Stimulated activated effector memory CD8-positive, alpha-beta T cell treated with anti-CD3 and anti-CD28 coated beads, Interleukin-12 subunit alpha, Interleukin-12 subunit beta, amount 100 ng/mL, for 72 hours (primary cell): ENCODE measurements at places on chromosomes 5 and 9.

DNA sequence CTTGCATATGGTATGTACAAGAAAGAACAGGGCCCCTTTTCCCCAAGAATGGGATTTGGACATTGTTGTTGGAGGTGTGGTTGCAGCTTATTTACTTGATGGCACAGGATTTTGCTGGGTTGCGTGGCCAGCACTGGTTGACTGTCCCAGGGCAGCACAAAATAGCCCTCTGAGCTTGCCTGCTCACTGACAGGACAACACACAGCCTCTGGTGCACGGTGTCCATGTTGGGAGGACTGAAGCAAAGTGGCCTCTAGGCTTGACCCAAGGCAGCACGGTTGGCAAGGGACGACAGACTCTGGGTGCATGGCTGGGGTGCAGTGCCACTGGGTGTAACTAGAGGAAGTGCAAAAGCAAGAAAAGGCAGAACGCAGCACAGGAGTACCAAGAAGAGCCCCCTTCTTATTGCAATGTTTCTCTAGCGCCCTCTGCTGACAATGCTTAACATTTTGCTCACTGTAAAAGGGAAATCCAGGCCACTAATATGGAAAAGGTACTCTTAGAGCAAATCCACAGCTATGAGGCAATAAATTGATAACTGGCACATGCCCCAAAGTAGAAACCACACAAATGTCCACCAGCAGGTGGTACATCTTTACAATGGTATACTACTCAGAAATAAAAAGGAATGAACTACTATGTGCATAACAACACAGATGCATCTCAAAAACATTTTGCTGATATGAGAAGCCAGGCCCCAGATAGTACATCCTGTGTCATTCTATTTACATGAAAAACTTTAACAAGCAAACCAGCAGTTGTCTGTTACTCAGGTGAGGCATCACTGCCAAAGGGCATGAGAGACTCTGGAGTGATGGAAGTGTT is 47.4 kb upstream of the BARX1 start:
- peak; percentile 57 for DNase-seq

DNA sequence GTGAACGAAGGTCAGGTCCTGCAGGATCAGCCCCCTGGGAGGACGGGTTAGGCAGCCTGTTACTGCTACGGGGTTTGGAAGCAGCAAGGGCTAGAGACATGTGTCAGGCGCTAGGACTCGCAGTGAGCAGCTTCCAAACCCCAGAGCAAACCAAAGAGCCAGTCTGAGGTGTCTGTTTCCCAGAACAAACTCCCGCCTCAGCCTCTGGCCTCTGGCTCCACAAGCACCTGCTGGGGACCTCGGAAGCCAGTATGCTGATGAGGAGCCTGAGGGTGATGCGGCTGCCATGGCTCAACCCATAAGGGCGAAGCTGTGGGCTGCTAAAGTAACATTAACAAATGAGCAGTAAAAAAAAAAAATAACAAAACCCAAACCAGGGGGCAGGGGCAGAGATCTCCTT is 35.0 kb downstream of the PRRT1B start:
- no peak for DNase-seq

DNA sequence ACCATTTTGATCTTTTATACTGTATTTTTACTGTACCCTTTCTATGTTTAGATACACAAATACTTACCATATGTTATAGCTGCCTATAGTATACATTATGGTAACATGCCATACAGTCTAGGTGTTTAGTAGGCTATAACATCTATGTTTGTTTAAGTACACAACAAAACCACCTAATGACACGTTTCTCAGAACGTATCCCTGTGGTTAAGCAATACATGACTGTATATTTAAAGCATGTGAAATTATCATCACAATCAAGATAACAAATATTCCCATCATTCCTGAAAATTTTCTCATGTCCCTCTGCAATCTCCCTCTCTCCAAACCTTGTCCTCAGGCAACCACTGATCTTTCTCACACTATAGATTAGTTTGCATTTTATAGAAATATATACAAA is 66.4 kb upstream of the SUSD1 start:
- no peak for DNase-seq

- DNase-seq = no peak
These were observed 155.4 kb downstream of the AOPEP start for GRCh38 chr9:94881940-94882339.

DNA sequence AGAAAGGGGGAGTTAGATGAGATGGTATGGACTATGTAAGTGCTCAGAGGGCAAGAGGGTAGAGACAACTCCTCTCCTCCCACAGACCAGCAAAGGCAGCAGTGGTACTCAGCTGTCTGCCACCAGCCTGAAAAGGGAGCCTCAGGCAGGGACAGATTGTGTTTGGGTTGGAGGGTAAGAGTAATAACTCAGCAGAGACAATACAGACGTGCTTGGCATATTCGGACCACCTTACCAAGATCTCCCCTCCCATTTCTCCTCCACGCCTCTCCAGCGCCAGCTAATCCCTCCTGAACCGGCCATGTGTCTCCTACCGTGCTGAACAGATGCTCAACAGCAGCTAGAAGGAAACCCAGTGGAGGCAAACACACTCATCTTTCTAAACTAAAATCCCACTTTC is 180.8 kb downstream of the ASTN2 start:
- no peak for DNase-seq

GRCh38 chr9:78213712-78214111 is 22.2 kb upstream of the CEP78 start:
- DNase-seq = no peak

DNA sequence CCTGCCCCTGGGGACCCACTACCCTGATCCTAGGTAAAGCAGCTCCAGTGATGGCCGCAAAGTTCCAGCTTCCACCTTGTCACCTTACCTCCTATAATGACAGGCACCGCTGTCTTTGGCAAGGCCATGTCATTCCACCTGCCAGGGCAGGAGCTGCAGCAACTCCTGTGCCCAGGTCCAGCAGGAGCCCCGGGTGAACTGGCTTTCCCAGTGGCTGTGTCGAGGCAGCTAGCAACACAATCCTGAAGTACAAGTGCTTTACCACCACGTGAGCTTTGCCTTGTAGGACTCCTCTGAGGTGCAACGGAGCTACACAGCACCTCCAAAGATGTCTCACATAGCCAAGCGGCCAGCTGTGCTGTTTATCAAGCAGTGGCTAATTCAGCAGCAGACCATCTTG is 20.7 kb upstream of the MGAT1 start:
- DNase-seq = no peak

- no peak for DNase-seq
These were observed 60.4 kb downstream of the TNC start for GRCh38 chr9:115057559-115057958.

- no peak for DNase-seq
These were observed 746.5 kb upstream of the ZNF608 start for GRCh38 chr5:125492977-125493376.

GRCh38 chr5:141182248-141182647 is at the start of gene PCDHB16:
Gene PCDHB16, plus strand, starts transcription at chr5:141182387. Its CDS starts 173 bp downstream, at chr5:141182560.
- DNase-seq = no peak

- peak; percentile 45 for DNase-seq
These were observed 2.1 kb upstream of the ZFR start for GRCh38 chr5:32446630-32447029.

- no peak for DNase-seq
These were observed 64.8 kb downstream of the ZCCHC7 start for GRCh38 chr9:37184905-37185867.

DNA sequence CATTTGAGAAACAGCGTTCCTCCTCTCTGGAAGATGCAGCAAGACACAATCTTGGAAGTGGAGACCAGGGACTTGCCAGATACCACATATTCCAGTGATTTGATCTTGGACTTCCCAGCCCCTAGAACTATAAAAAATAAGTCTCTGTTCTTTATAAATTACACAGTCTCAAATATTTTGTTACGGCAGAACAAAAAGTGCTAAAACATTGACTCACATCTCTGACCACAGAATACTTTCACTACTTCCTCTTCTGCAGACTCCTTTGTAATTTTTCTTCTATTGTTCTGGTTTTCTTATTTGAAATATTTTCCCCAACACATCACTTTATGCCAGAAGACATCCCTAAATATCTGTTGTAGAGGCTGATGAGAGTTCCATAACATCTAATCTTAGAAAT is 706.1 kb upstream of the CDH18 start:
- DNase-seq = no peak

- DNase-seq = no peak
These were observed 53.3 kb upstream of the CTSL start for GRCh38 chr9:87672586-87672985.

DNA sequence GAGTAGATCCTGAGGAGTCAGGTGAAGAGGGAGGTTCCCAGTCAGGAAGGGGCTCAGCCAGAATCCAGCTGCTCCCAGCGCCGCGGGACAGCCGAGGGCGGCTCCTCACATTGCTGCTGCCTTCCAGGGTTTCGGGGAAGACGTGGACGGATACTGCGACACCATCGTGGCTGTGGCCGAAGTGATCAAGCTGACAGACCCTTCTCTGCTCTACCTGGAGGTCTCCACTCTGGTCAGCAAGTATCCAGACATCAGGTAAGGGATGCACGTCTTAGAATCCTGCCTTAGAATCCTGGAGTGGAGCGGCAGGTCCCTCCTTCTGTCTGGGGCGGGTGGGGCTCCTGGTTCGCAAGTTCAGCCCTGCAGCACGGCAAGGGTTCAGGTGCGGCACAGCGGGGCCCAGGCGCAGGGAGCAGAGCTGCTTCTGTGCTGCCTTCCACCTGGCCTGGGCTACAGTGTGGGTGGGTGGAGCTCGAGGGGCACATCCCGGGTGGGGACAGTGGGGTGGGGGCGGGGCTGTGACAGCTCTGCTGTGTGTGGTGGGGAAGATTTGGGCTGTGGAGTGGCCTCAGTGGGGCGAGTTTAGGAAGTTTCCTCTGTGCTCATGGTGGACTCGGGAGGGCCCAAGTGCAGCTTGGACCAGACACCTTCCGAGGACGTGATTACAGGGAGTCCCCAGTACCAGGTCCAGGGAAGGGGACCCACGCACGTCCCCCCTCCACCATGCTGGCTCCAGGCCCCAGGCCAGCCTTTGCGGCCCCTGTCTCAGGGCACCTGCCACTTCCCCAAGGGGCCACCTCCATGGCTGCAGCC is 22.8 kb downstream of the EXOC3 start:
- no peak for DNase-seq

GRCh38 chr5:141528291-141528984 is 39.6 kb downstream of the PCDHGC5 start:
- no peak for DNase-seq

DNA sequence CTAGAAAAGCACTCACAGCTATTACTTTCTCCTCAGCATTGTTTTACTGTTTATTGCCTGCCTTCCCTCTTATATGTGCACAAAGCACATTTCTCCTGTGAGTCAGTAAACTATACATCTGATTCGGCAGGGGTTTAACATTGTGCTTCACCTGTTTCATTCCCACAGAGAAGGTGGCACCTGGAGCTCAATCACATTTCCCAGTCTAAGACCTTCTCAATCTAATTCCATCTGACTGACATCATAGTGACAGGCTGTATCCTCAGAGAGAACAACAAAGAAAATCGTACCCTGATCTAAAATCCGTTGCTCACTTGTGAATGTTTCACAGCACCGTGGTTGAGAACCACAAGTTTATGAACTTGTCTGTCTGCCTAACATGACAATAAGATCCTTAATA is 92.4 kb upstream of the CAST start:
- DNase-seq = no peak

DNA sequence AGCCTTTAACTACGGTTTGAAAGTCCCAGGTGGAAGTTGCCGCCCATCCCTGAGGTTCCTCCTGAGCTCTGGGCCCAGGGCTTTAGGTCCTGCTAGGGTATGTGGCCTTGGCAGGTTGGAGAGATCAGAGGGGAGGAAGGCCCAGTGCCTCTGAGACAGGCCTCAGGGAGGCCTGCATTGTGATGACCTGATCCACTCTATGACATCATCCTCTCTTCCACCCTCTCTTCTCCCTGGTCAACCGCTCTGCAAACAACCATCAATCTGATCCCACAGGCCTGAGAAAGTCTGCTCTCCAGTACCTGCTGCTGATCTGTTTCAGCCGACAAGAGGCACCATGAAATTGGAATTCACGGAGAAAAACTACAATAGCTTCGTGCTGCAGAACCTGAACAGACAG is at the start of gene CCIN:
CCIN (plus strand) TSS at position 223 of the 400 bp plus-strand sequence; CDS start at position 338, 115 bp downstream.
- DNase-seq = no peak

- DNase-seq = no peak
These were observed 189.2 kb downstream of the PCSK1 start for GRCh38 chr5:96243862-96244261.

- DNase-seq = no peak
These were observed 120.7 kb upstream of the RAI14 start for GRCh38 chr5:34535433-34535832.

DNA sequence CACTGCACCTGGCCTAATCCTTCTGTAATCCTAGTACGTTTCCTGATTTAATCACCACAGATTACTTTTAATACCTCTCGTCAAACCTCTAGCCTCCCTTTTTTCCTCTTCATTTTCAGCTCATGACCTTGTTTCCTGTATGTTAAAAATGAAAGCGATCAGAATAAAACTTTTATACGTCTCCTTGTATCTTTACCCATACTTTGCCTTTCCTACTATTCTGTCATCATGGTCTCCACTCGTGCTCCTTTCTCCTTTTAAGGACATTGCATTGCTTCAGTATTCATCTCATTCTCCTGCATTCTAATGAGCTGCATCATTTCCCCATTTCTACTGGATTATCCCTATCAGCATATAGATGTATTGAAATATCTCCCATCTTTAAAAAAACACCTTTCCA is 8.5 kb downstream of the CDC42SE2 start:
- no peak for DNase-seq

GRCh38 chr9:129141066-129142041 is 30.1 kb downstream of the PTPA start:
- DNase-seq = no peak

GRCh38 chr5:15821506-15821905 is 321.5 kb downstream of the FBXL7 start:
- no peak for DNase-seq

GRCh38 chr5:76425146-76425545 is 22.1 kb downstream of the IQGAP2 start:
- no peak for DNase-seq

- no peak for DNase-seq
These were observed 119.8 kb downstream of the PRDM6 start for GRCh38 chr5:123208668-123209501.

- no peak for DNase-seq
These were observed 25.0 kb downstream of the ANKS6 start for GRCh38 chr9:98771209-98771874.

DNA sequence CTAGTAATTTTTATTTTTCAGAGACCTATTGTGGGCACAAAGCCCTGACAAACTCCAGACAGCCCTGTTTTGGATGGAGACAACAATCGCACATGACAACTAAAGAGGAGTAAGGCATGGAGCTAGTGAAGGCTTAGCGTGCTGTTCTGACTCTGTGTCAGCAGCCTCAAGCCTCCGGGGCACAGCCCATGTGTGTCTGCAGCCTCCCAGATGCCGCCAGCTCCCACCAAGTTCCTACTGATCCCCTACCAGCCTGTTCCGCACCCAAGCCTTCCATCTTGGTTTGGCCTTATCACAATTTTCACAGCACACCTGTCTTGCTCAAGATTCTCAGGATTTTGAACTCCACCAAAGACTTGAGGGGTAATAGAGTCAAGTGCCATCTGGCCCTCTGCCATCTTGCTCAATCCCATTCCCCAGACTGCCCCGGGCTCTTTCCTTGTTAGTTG is 70.3 kb upstream of the SH3PXD2B start:
- no peak for DNase-seq

GRCh38 chr5:5678909-5679308 is 256.4 kb downstream of the ICE1 start:
- no peak for DNase-seq
